ENCODE measurements at places on chromosomes 1 and 21.

GRCh38 chr1:171220581-171221054, 27.7 kb upstream of the FMO1 start:
- DNase-seq: peak; percentile 3

- DNase-seq: peak; percentile 85
Observed at GRCh38 chr1:159869173-159869572, 6.7 kb upstream of the VSIG8 start.

DNA sequence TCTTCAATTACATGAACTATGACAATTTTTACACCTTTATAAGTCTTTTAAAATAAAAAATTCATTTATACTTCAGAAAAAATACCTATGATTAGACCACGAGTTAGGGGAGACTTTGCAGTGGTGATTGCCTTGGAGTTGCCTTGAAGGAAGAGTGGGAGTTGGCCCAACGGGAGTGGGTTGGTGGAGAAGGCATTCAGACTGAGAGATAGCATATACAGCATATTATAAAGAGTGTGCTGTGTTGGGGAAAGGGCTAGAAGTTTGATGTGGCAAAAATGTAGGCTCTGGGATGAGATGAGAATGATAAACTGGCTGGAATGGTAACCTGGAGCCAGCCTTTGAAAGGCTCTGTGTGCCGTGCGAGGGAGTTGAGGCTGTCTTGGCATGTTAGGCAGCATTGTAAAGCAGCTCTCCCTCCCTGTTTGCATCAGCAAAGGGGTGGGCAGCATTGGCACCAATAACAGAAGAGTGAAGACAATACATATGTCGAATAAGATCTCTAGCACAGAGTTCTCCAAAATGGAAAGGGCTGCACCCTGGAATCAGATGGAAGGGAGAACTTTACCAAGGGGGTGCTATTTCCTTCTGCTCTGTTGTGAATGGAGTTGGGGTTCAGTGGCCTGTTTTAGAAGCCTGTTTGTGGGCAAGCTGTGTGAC, 24.4 kb downstream of the MPZL1 start:
- no peak for DNase-seq

DNA sequence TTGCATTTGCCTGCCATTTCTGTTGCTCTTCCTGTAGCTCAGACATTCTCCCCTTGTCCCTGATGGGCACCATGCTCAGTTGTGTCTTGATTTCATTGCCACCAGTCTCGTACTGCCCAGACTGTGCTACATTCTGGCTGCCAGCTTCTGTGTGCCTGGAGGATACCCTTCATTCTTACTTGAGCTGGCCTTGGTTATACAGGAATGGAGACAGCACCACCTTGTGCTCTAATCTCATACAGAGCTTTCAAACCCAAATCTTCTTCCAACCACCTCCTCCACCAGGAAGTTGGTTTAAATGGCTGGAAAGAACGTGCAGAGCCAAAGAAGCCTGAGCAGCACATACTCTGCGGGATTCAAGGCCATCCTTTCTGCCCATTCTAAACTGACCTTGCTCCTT, 165.3 kb downstream of the SLC35F3 start:
- no peak for DNase-seq

- DNase-seq: no peak
Observed at GRCh38 chr21:44505673-44506278, 34.2 kb downstream of the KRTAP10-1 start.

GRCh38 chr1:79604490-79605198, 598.1 kb upstream of the ADGRL4 start:
- DNase-seq: no peak

DNA sequence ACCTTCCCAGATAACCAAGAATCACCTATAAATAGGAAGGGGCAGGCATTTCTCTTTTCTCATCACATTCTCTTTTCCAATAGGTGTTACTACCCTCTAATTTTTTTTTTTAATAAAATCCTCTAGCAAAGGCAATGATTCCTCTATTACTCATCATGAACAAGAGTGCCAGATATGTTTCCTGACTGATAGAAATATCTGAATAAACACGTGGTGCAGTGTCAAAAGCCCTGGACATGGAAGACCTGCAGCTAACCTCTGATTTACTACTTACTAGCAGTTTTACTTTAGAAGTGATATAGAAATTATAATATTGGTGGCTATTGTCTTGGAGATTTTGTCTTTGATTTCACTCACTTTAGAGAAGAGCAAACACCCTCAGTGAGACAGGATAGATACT, 194.6 kb upstream of the SAMSN1 start:
- DNase-seq: peak; percentile 2

DNA sequence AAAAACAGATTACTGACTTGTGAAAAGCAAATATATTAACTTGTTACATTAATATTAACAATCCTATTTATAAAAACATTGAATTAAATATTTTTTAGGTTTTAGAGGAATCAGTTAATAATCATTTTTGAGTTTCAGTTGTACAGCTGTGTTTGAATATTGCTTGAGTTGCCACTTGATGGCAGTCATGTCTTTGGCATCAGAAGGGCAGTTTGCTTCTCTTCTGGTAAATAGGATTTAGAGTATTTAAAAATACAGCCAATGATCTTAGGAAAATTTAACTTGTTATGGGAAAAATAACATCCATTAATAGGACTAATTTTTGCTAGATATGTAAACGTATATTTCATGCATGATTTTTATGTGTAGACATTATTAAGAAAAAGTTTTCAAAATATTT, 234.1 kb downstream of the NCAM2 start:
- peak; percentile 61 for DNase-seq

- peak; percentile 71 for DNase-seq
Observed at GRCh38 chr1:98102345-98103030, 181.7 kb upstream of the DPYD start.

DNA sequence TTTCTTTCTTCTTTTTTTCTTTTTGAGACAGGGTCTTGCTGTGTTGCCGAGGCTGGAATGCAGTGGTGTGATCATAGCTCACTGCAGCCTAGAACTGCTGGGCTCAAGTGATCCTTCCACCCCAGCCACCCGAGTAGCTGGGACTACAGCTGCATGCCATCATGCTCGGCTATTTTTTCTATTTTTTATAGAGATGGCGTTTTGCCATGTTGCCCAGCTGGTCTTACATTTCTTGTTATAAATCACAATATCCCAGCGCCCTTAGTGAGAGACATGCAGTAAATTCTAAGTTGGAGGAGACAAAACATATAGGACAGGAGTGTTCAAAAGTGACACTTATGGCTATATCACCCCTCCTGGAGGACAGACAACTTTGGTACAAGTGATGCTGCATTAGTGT, 31.3 kb upstream of the ACTN2 start:
- DNase-seq: no peak

DNA sequence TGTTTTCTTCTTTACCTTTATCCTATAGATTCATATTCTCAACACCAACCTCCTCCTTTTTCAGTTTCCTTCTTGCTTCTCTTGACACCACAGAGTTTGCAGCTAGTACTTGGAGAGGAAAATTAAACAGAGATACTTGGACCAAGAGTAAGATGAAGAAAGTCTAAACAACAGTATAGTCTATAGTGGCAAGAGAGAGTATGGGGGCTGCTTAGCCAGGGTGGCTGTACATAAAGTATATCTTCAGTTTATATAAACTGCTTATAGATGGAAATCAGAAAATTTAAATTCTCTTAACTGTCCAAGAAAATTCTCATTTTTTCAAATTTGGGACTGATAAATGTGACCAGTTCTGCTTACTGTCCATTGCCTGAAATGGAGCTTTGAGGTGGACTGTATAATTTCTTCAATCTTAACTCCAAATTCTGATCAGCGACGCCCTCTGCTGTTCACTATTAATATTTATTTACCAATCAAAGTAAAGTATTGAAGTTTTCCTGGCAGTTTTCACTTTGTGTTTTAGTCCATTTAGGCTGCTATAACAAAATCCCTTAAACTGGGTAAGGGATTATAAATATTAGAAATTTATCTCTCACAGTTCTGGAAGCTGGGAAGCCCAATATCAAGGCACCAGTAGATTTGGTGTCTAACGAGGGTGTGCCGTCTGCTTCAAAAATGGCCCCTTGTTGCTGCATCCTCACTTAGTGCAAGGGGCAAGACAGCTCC, 14.8 kb upstream of the METTL18 start:
- DNase-seq: peak; percentile 60

DNA sequence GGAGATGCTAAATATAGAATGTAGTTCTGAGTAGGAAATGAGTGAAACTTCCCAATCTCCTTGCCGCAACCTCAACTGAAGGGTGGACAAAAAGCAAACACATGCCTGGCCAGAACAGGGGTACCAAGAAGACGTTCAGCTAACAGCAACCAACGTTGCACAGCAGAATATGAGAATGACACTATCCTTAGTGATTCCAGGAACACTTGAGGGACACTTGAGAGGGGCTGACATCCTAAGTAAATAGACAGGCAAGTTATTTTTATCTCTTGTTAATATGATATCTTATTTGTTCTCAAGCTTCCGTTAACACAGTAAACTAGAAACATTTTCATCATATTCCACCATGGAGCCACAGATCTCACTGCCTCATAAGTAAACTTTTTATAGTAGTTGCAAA, 908 bp downstream of the KRTAP19-1 start:
- no peak for DNase-seq

- DNase-seq: no peak
Observed at GRCh38 chr1:75083223-75083622, 51.0 kb upstream of the LHX8 start.

Measured in GM23248 (cell line).